ENCODE measurements at places on chromosomes 4 and X. TPM values are rescaled to one million over a fixed set of nuclear protein-coding genes. Genes with fewer than 3 reads are reported as not detected.

Gene NLGN4X
- polyA plus RNA-seq = not detected

Gene NSUN7
- not detected for polyA plus RNA-seq

- DNase-seq = no peak
These were observed 660.3 kb upstream of the PITX2 start for GRCh38 chr4:111283066-111283677.

- DNase-seq = peak; percentile 49
These were observed 39.0 kb downstream of the PTTG2 start for GRCh38 chr4:37999000-37999716.

DNA sequence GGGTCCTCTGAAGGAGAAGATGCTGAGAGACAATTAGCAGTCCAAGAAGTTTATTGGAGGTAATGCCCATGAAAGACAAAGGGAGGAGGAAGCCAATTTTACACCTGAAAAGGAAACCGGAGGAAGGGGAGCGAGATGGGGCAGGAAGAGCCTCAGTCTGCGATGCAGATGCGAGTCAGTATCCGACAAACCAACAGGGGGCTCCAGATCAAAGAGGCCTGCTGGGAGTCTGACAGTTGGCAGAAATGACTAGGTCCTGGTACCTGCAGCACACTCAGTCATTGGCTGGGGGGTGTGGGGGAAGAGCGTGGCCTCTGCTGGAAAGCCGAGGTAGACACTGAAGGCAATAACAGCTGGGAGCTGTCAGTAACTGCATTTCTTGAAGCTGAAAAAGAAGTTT, 231.1 kb upstream of the CENPE start:
- no peak for DNase-seq

DNA sequence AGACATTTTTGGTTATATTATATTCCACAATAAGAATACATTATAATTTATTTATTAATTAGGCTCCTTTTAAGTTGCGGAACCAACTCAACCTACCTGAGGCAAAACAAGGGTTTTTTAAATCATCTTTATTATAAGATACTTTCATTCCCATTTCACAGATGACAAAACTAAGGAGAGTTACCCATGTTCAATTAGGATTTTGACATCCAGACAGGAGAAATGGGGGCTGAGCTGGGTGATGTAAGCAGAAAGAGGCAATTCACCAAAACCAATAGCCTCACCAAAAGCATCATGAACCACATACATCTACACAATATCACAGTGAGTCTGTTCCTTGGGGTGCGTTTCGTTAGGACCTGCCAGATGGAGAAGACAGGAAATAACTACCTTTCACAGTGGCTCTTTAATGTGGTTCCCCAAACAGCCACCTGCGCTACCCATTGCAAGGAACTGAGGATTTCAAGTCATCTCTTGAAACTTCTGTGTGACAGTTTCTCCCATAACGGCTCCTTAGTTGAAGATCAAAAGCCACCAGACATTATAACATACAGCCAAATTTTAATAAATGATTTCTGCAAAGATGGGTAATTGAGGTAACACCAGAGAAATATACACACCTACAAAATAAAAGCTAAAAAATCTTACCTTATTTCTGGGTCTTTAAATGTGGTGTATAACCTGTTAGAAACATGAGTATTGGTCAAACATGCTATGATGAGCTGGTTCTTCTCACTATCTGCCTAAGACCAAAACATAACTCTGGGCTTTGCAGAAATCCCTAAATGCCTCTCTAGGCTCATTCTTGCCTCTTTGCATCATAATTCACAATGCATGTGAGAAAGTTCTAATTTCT, 190.6 kb upstream of the LEF1 start:
- no peak for DNase-seq

DNA sequence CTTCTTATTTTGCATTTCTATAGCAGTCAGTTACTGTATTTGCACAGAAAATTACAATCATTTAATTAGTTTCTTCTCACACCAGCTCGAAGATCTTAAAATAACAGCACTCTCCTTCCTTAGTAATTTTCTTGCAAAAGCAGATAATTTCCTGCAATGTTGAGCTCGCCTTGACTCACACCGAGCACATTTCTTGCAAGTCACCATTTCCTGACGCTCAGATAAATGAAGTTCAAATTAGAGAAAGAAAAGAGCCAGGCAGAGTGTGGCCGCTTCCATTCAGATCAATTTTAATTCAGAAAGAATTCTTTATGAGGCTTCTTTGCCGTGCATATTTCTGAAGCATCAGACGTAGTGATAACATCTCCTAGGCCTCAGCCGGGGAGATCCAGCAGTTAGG, 10.1 kb downstream of the SORCS2 start:
- DNase-seq = no peak

Gene DHX15
- polyA plus RNA-seq = 50.2 TPM

Gene ABCG2
- polyA plus RNA-seq = 0.36 TPM

- no peak for DNase-seq
These were observed 99.4 kb upstream of the PGRMC2 start for GRCh38 chr4:128386761-128387599.

Gene PROM1
- polyA plus RNA-seq = not detected

- no peak for DNase-seq
These were observed 10.3 kb downstream of the PDHA2 start for GRCh38 chr4:95850161-95850560.

GRCh38 chr4:38788317-38788716, 5.5 kb upstream of the TLR10 start:
- DNase-seq = no peak

Gene C4orf51
- polyA plus RNA-seq = not detected

Gene ARHGAP36
- not detected for polyA plus RNA-seq

DNA sequence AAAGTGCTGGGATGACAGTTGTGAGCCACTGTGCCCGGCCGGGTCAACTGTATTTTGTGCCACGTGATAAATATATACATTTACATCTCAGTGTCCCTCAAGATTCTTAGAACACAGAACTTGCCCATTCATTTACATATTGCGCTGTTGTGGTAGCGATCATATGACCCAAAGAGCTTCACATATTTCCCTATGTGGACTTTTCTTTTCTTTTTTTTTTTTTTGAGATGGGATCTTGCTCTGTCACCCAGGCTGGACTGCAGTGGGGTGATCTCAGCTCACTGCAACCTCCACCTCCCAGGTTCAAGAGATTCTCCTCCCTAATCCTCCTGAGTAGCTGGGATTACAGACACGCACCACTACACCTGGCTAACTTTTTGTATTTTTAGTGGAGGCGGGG, 180.7 kb downstream of the DHRSX start:
- DNase-seq = no peak

GRCh38 chrX:44218465-44218864, 125.0 kb downstream of the EFHC2 start:
- no peak for DNase-seq

Gene OTUD5
- 21.8 TPM for polyA plus RNA-seq

DNA sequence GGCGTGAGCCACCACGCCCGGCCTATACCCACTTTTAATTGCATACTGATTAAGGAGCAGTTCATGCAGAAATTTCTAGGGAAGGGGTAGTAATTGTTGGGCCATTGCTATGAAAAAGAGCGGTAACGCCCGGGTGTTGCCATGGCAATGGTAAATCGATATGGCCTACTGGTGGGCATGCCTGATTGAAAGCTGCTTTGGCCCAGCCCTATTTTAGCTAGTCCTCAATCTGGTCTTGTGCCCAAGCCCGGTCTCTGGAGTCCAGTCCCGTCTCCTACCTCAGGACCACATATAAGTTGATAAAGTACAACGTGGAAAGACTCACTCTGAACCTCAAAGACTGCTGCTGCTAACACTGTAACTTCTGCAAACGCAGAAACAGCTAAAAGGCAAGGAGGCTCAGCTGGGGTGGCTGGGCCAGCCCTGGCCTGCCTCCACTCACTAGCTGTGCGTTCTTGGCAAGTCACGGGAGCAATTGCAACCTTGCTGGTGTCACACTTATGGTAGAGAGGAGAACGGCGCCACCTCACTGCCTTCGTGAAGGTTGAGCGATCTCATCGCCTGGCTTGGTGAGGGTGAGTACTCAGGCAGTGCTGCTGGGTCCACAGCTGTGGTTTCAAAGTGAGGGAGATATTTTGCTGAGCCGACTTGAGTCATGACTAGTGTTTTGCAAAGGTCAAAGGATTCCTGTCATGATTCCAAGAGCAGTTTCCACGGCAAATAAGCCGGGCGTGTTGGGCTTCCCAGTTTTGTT, 57.0 kb upstream of the GRPEL1 start:
- no peak for DNase-seq

GRCh38 chr4:53502094-53502493, 89.2 kb downstream of the LNX1 start:
- DNase-seq = no peak

Gene RBM47
- 0.17 TPM for polyA plus RNA-seq

DNA sequence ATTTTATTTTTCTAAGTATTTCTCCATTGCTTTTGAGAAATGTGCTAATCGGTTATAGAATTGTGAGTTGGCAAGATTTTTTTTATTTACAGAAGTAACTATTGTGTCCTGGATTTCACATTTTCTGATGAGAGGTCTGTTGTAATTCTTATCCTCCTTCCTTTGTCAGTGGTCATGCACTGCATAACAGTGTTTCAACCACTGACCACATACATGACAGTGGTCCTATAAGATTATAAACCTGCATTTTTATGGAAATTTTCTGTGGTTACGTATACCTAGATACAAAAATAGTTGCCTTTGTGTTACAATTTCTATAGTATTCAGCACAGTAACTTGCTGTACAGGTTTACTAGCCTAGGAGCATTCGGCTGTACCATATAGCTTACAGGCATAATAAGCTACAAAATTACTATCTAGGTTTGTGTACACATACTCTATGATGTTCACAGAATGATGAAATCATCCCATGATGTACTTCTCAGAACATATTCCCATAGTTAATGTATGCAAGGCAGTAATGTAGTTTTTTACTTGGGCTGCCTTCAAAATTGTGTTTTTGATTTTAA, 47.8 kb downstream of the APELA start:
- DNase-seq = no peak

Gene CFAP47
- not detected for polyA plus RNA-seq

Gene TAF9B
- polyA plus RNA-seq = 36.6 TPM

Gene NDUFC1
- 205 TPM for polyA plus RNA-seq

Gene SPINK2
- 7.4 TPM for polyA plus RNA-seq

DNA sequence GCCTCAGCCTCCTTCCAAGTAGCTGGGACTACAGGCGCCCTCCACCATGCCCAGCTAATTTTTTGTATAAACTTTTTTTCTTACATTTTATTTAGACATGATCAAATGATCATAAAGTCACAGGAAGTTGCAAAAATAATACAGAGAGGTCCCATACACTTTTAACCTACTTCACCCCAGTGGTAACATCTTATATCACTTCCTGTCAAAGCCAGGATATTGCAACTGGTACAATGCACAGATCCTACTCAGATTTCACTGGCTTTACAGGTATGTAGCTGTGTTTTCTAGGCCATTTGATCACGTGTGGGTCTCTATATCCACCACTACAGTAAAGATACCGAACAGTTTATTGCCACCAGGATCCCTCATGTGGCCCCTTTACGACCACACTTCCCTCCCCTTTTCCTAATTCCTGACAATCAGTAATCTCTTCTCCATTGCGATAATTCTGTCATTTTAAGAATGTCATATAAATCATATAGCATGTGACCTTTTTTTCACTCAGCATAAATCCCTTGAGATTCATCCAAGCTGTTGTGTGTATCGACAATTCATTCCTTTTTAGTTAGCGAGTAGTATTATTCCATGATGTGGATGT, 18.0 kb downstream of the RPS6KA3 start:
- no peak for DNase-seq

Gene GLRA3
- polyA plus RNA-seq = not detected

DNA sequence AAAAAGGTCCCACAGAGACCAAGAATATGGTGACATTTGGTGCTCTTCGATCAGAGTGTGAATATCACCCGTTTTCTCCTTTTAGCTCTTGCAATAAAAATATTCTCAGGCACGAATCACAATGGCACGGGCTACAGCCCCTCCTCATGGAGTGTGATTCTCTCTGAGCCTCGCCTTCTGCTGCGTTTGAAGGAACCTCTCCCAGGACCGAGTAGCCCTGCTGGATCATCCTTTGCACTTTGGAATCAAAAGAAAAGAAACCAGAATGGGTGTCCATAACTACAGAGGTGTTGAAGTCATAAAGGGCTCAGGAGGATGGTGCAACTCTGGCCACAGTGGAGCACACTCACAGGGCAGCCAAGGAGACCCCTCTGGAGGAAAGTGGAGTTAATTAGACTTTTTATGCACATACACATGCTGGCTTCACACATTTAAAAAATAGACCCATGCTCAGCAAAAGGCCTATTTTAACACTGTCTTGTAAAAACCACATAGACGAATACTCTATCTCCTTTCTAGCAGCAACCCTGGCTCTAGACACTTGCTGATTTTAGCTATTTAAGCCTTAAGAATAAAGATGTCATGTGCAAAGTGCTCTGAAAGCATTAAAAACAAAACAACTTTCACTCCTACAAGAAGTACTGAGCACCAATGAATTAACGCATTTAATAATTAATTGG, 19.1 kb downstream of the MAML3 start:
- DNase-seq = no peak

Gene MAGEA4
- not detected for polyA plus RNA-seq

GRCh38 chrX:129608496-129608895, 46.3 kb downstream of the APLN start:
- no peak for DNase-seq

- DNase-seq = no peak
These were observed 267.9 kb downstream of the AFF2 start for GRCh38 chrX:148768296-148768695.

Gene EGF
- not detected for polyA plus RNA-seq

DNA sequence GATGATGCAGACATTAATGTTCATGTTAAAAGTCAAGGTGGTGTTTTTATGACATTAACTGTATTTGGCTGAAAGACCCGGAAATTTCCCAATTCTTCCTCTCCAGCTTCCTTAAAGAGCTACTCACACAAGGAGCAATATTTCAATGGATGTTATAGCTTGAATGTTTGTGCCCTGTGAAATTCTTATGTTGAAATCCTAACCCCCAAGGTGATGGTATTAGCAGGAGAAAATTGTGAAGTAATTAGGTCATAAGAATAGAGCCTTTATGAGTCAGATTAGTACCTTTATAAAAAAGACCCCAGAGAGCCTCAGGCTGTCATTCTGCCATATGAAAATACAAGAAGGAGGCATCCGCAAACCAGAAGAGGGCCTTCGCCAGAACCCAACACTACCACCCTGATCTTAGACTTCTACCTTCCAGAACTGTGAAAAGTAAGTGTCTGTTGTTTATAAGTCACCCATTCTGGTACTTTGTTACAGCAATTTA, 3.6 kb downstream of the TLR1 start:
- no peak for DNase-seq

Gene IQSEC2
- polyA plus RNA-seq = 0.42 TPM

Gene AKAP4
- not detected for polyA plus RNA-seq

GRCh38 chrX:31705816-31706215, 634.0 kb upstream of the FTHL17 start:
- DNase-seq = no peak

GRCh38 chr4:81652069-81652478, 180.4 kb upstream of the RASGEF1B start:
- no peak for DNase-seq

GRCh38 chr4:85482010-85482738, 7.2 kb downstream of the ARHGAP24 start:
- no peak for DNase-seq

Gene SMR3A
- not detected for polyA plus RNA-seq

GRCh38 chr4:3469386-3470243, 6.5 kb downstream of the DOK7 start:
- no peak for DNase-seq

- DNase-seq = no peak
These were observed 524.7 kb upstream of the SMIM31 start for GRCh38 chr4:164229255-164229654.

Gene GAGE2A
- not detected for polyA plus RNA-seq

Measured in CD4-positive, CD25-positive, alpha-beta regulatory T cell (primary cell).